ENCODE measurements at places on chromosomes 2 and 18.

- no peak for DNase-seq
Observed at GRCh38 chr18:49170145-49170544, 219.4 kb upstream of the SMAD7 start.

- no peak for DNase-seq
Observed at GRCh38 chr2:178225006-178225805, 30.9 kb downstream of the OSBPL6 start.

- peak; percentile 78 for DNase-seq
Observed at GRCh38 chr2:23745726-23746105, 181.2 kb downstream of the ATAD2B start.

DNA sequence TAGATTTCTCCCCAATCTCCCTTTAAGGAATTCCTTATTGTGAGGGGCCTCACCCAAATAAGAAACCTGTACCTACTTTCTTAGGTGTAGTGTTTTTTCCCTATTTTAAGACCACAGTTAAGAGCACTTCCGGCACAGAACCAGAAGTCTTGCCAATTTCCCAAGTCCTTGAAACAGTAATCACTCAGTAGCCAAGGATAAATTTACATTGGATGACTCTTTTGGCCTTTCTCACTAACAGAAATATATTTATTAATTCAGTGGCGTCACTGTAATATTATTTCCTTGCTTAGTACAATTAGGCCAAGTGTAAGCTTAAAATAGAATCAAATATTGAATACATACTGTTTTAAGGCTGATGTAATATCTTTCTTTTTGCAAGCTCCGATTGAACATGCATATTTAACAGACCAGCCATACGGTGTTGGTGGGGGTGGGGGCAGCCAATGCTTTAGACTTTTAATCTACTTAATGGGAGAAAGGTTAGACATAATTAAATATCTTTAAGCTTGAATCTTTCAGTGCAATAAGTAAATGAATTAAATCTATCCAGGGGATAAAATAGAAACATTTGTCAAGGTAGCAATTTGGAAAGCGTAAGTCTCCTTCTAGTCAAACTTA lies 50.8 kb upstream of the ITGA6 start:
- DNase-seq, result no peak

GRCh38 chr2:174342686-174343342 lies 8.1 kb downstream of the SP9 start:
- DNase-seq, result peak; percentile 22

GRCh38 chr2:107621186-107622165 lies 205.2 kb upstream of the RGPD4 start:
- DNase-seq, result no peak

DNA sequence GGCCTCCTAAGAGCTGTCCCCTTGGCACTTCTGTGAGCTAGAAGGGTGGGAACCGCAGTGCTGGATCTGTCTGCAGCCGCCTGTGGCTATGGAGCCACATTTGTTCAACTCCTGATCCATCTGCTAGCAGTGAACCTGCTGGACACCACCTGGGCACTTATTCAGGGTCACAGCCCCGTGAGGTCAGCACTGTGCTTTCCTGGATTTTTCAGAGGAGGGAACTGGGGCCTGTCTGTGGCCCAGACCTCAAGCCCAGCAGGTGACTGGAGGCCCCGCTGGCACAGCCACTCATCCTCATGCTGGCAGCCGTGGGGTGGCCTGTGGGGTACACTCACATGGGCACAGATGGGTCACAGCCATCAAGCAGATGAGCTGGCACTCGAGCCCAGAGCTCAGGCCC lies 155.3 kb downstream of the TFCP2L1 start:
- DNase-seq, result no peak

DNA sequence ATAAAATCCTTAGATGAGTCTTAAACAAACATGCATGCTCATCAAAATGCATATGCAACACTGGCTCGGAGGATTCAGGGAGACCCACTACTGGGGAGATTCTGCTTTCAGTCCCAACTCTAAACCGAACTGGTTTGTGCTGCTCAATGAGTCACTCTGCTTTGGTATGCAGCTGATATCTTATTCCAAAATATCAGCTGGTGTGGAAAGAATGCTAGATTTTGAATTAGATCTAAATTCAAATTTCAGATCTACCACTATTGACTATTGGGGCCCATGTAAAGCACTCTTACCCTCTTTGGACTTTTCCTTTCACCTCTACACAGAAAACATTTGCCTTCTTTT lies 39.2 kb upstream of the TTN start:
- DNase-seq, result no peak

DNA sequence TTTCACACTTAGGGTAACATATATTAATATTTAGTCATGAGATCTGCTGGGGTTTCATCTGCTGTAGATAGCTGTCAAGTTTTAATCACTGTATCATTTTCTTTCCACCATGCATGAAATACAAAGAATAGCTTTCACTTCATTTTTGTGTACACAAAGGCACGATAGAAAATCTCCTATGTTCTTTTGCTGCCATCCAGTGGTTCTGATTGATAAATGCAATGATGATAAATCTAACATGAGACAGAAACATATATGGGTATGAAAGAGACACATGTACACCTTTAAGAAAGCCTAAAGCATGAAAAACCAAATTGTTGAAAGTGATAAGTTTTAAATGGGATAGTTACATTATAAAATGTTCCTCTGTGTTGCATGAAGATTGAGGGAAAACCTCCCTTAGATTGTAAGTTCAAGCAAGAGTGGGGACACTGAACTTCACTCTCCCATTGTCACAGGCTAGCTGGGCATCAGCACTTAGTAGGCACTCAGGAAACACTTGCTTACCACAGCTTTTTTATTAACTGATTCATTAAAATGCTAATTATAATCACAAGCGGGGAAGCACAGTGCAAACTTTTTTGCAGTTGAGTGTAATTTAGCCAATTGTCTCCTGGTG lies 31.2 kb downstream of the C1D start:
- no peak for DNase-seq

- no peak for DNase-seq
Observed at GRCh38 chr2:133608291-133608690, 40.0 kb upstream of the NCKAP5 start.

DNA sequence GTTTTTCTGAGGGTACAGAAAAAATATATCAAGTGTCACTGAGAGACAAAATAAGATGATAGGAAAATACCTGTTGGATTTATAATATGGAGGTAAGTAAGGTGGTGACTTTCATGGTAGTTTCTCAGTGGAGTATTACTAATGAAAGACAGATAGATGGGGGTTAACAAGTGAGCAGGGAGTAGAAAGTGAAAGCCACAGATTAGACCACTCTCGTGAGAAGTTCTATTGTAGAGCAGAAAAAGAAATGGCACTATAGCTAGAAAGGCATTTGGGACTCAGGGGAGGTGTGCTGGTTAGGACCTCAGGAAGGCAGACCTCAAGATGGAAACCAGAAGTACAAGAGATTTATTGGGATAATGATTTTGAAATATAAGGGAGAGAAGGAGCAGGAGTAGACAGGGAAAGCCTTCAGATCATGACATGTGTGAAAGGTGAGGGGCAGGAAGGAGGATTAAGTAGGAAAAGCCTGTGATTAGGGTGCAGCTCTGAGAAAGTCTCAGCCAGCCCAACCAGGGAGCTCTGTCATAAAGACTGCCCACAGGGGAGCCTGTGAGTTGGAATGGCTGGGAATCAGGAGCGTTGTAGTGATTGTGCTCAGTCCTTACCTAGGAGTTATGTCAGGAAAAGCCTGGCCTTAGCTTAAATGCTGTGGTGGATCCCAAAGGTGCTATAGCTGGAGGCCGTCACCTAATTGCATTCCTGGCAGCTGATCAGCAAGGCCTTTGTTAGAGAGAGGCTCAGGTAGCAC lies 198.1 kb downstream of the IKZF2 start:
- DNase-seq, result no peak

DNA sequence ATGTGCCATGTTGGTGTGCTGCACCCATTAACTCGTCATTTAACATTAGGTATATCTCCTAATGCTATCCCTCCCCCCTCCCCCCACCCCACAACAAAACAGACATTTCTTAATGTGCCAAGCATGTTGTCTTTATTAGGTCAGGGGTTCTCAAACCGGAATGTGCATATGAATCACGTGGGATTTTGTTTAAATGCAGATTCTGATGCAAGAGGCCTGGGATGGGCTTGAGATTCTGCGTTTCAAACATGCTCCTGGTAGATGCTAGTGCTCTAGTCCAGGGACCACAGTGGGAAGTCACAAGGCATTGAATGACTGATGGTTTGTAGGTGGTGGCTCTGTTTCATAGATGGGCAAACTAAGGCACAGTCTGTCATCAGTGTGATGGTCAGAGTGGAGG lies 184.7 kb downstream of the SMAD7 start:
- DNase-seq, result no peak

DNA sequence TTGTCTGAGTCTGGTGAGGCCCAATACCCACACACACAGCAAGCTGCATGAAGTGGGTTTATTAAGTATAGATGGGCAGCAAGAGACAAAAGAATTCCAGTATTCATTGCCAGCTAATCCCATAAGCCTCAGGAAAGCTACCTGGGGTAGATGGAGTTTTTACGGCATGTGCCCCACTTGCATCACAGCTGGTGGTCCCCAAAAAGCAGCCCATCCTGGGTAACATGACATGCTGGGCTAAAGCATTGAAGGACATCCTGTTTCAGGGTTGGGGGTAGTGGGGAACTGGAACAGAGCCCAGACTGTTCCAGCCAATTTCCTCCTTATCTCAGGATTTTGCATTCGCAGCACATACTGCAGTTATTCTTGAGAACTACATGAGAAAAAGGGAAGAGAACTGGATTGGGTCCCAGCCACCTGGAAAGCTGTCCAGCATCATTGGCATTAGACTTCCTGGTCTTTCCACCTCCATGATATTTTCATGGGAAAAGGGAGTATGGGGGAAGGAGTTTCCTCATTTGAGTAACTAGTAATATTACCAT lies 240.1 kb upstream of the MMADHC start:
- DNase-seq, result peak; percentile 19

- DNase-seq, result peak; percentile 59
Observed at GRCh38 chr2:130251535-130251872, 53.3 kb upstream of the TUBA3E start.

DNA sequence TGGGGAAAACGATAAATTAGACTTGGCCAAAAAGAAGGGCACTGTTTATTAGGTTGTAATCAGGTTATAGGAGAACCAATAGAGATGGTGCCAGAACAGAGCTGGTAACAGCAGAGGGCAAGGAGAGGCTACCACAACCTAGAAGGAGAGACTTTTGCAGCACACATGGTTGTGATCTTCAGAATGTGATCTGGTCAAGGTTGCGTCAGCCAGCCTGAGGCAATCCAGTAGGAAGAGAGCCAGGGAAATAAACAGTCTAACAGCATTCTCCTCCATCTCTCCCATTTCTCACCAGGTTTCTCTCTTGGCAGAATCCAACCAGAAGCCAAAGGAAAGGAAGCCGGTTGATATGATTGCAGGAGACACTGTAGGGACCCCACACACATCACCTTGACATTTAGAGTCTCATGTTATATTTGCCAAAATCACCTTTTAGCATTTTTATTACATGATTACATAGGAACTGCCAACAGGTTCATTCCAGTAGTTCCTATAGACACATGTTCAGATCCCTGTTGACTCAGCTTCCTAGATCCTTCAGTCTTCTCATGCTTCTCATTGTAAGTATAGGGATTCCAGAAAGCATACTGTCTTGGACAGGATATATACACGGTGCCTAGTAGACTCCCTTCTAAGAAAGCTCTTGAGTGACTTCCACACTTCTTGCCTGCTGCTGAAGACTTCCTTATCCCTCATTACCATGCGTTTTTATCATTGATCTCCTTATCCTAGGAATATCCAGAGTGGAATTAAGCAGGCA lies 17.6 kb upstream of the SPATS2L start:
- no peak for DNase-seq

DNA sequence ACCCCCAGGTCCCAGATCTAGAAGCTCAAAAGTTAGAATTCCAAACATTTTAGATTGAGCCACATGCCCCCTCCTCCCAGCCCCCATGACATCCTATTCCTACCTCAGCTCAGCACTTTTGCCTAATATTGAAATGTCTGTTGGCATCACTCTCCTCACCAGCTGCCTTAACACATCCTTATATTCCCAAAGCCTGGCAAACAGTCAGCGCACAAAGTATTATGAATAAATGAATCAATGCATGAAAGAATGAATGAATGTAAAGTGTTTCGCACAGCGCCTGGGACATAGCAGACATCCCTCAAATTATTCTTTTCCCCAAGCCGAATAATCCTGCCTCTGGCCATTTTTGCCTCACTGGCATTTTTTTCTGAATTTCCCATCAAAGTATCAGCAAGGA lies 175.8 kb downstream of the TNS1 start:
- DNase-seq, result no peak

GRCh38 chr18:2985628-2986027 lies 27.3 kb downstream of the LPIN2 start:
- no peak for DNase-seq

GRCh38 chr2:101779190-101779589 lies 81.7 kb downstream of the MAP4K4 start:
- no peak for DNase-seq

- no peak for DNase-seq
Observed at GRCh38 chr2:159256159-159256558, 30.3 kb downstream of the WDSUB1 start.

DNA sequence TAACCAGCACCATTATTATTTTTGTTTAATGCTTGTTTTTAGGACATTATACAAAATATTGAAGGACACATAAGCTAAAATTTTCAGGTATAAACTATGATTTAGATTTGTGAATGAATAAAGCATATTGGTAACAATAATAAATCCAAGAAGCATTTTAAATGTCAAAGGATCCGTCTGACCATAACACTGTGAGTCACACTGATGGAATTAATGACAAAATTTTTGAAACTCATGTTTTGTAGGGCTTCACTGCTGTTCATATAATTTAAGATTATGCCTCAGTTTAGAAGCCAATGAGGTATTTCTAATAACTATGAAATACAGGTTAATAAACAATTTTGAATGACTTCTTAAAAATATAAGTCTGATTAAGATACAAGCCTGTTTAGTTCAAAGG lies 124.6 kb downstream of the TMEFF2 start:
- DNase-seq, result no peak

DNA sequence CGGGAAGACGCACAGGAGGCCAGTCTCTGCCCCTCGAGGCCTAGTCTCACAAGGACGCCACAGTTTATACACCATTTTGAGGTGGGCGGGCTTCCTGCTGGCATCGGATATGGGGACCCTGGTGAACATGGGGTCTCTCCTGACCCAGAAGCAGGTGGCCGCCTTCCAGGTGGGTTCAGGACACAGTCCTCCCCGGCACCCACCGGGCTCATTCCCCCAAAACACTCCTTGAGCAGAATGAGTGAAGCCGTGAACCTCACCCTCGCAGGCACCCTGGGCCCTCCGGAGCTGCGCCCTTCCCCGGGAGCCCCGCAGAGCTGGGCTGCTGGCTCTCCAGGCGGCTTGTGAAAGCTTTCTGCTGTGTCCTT lies 6.5 kb downstream of the NFATC1 start:
- DNase-seq, result no peak

Measured in femur (tissue), 1 donor.